Stimulated activated CD4-positive, alpha-beta T cell treated with anti-CD3 and anti-CD28 coated beads, Interleukin-15, amount 100 ng/mL, for 1 hour (primary cell): ENCODE measurements at places on chromosomes 1 and 21.

- no peak for DNase-seq
Measured at GRCh38 chr1:26533951-26534509, 4.5 kb downstream of the RPS6KA1 start.

GRCh38 chr21:27817074-27817473, 850.2 kb upstream of the ADAMTS5 start:
- DNase-seq, result no peak

GRCh38 chr1:240245629-240246020, 153.9 kb downstream of the FMN2 start:
- no peak for DNase-seq

- no peak for DNase-seq
Measured at GRCh38 chr1:52533713-52534112, 19.2 kb downstream of the TUT4 start.

DNA sequence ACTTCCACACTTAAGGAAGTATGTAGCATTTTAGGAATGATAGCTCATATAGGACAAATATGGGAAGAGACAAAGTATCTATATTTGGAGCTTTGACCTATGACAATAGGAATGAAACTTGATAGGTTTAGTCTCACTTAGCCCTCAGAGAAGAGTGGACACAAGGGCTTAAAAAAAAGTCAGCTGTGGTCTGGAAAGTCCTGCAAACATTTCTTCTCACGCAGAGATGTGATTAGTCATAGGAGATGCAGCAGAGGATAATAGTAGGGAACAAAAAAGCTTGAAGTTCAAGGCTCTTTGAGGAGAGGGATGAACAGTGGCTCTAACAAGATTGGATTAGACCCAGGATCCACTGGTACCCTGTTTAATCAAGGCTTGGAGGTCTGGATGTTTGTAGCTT, 14.8 kb upstream of the RNF220 start:
- DNase-seq, result no peak

DNA sequence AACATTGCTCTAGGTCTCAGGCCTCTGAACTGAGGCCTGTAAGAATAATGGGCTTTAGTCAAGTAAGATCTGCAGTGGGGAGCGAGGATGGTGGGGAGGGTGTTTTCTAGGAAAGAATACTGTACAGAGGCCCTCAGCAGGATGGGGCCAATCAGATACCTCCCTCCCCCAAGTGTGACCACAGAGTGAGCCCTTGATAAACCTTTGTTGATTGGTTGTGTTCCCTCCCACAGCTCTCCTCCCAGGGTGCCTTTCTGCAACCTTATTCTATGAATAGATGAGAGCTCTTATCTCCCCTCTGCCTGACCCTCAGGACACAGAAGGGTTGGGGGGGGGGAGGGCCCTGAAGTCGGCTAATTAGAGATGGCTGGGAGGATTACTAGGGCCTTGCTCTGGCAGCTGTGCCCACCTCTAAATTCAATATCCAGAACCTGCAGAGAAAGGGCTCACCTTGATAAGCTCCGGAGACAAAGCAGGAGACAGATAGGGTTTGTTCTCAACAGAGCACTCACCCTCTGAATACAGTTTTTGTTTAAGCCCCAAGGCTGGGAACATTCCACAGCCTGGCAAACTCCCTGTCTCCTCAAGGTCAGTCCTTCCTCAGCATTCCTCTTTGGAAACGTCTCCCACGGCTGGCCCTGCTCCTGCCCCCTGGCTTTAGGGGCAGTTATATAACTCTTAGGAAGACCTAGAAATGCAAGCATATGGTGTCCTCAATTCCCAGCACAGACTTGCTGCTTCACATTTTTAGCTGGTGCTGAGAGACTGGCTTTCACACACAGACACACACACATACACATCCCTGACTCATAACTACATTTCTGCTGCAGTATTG, 42.9 kb downstream of the ATP1A1 start:
- no peak for DNase-seq

DNA sequence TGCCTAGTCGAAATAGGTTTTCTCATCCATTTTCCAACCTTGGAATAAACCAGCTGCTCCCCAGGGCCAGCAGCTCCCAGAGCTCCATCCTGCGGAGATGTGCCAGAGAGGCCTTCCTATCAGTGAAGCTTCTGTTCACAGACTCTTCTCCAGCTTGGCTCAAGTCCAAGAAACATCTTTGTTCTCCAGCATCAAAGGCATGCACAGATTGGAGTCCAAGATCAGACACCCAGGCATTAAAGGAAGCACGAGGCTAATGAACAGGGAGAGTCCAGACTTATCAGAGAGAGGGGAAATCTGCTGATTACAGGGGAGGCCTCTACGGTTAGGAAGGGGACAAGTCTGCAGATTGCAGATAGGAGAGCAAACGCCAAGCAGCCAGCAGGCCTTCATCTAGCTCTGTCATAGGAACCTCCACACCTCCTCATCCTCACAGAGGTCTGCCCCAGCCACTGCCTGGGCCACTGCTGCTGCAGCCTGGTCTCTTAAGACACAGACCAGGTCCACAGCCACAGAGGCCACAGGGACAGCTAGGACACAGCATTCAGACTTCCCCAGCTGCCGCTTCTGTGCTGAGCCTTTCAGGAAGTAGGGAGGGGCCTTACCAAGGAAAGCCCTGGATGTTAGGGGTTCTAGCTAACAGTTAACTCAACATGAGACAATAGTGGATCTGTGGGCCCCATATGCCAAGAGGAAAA, 3.4 kb downstream of the PRR9 start:
- DNase-seq, result no peak

- no peak for DNase-seq
Measured at GRCh38 chr1:58038574-58038973, 508.0 kb downstream of the OMA1 start.

DNA sequence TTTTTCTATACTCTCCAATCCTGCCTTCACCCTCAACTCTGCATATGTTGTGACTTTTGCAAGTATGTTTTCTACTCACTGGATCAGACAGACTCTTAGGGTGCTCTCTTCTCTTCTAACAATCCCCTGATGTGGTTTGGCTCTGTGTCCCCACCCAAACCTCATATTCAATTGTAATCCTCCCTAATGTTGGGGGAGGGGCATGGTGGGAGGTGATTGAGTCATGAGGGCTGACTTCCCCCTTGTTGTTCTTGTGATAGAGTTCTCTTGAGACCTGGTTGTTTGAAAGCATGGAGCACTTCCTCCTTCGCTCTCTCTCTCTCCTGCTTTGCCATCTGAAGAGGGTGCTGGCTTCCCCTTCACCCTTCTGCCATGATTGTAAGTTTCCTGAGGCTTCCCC, 148.9 kb upstream of the IGSF21 start:
- no peak for DNase-seq

GRCh38 chr1:19818324-19818723, 3.2 kb upstream of the RNF186 start:
- DNase-seq, result no peak

GRCh38 chr1:200767321-200767720, 28.6 kb downstream of the CAMSAP2 start:
- DNase-seq, result no peak

GRCh38 chr1:60244906-60245305, 171.3 kb upstream of the C1orf87 start:
- no peak for DNase-seq

GRCh38 chr1:46569884-46570725, 18.7 kb upstream of the KNCN start:
- DNase-seq, result no peak

GRCh38 chr1:221832151-221832550, 90.3 kb upstream of the DUSP10 start:
- no peak for DNase-seq

- DNase-seq, result no peak
Measured at GRCh38 chr21:18614303-18614702, 210.7 kb upstream of the TMPRSS15 start.

- peak; percentile 70 for DNase-seq
Measured at GRCh38 chr1:19715334-19716203, 50.9 kb downstream of the HTR6 start.

DNA sequence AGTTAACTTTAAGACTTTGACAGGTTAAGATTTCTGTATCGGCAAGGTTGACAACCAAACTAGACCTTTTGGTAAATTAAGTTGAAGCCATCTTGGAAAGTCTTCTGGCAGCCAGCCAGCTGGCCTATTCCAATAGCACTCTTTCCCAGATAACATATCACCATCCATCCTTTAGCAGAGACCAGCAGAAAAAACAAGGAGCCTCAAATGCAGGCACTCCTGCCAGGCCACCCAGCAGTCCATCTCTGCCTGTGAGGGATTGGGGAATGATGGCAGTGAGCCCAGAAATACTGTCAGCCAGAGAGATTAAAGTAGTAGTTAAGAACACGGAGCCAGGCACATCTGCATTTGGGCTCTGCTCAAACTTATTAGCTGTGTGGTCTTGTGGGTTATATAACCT, 19.4 kb downstream of the ZBTB40 start:
- no peak for DNase-seq

DNA sequence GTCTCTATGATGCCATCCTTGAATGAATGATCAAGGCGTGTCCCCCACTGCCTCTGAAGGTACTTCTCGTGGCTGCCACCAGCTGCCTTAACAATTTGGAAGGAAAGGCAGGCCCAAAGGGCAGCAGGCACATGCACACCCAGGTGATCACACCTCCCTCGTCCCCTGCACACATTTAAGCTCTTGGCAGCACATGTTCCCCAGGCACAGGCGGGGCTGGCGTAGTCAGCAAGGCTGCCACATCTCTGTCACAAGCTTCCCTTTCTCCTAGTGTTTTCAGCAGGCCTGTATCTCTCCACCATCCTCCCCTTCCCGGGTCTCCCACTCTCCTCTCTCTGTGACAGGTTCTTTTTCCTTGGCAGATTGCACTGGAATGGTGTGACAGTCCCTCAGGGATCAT, 111.9 kb downstream of the CACNA1E start:
- no peak for DNase-seq

DNA sequence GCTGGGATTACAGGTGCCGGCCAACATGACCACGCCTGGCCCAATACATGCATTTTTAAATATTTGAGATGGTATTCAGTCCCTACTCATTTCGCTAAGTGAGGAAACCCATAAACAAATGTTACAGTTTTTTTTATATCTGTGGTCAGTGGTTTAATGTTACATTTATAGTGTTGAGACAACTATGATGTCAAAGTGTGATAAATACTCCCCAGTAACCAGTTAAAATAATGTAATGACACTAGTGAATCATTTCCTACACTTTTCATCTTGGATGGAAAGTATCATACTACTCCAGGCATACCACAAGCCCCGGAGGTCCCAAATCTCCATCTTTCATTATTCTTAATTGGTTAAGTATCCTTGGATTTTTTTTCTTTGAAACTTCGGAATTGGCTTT, 87.5 kb upstream of the KIF26B start:
- no peak for DNase-seq

GRCh38 chr1:110049801-110050601, 15.6 kb downstream of the STRIP1 start:
- DNase-seq, result no peak

- DNase-seq, result no peak
Measured at GRCh38 chr1:198185146-198185545, 28.3 kb downstream of the NEK7 start.

DNA sequence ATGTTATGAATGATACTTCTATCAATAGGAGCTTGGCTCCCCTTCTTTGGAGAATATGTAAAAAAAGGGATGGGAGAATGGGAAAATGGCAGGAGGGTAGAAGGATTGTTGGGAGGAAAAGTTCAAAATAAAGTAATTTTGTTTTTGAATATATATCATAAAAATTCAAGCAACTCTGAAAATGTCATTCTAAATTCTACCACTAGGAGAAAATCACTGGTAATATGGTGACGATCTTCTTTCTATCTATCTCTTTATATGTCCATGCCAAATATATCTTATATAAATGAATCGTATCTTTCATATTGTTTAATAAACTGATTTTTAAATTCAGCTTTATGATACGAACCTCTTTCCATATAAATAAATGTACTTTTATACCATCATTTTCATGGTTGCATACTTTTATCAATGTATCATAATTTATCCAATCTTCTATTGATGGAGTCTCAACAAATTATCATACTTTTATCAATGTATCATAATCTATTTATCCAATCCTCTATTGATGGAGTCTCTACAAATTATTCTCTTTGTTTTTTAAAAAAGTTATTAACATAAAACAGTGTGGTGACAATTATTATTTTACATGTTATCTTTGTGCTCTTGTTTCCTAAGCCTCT, 73.7 kb upstream of the MARK1 start:
- no peak for DNase-seq

GRCh38 chr1:110070282-110070669, 196 bp downstream of the ALX3 start:
- DNase-seq, result no peak

GRCh38 chr1:88877382-88877825, 14.0 kb downstream of the GTF2B start:
- DNase-seq, result no peak

DNA sequence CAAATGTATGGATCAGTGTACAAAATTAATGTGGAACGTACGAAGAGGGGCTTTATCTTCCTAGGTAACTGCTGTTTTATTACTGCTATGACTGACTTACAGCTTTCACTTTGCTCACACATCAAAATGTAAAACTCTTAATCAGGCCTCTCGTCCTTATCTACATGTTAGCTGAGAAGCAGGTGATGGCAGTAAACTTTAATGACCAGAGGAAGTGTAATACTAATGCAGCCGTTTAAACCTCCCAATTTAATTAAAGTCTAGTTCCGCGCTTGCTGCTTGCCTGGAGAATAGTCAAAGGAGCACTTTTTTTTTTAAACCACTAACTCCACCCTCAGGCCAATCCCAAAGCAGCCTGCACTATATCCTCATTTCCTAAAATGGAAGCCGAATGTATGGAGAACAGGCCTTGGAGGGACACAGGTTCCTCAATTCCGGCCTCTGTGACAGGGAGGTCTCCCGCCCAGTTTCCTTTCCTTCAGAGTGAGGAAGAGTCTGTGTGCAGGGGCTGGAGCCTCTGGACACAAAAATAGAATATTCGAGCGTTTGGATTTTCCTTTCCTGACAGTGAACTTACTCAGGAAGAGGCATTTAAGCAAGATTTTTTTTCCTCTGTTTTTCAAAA, 36.7 kb upstream of the RASAL2 start:
- DNase-seq, result no peak

DNA sequence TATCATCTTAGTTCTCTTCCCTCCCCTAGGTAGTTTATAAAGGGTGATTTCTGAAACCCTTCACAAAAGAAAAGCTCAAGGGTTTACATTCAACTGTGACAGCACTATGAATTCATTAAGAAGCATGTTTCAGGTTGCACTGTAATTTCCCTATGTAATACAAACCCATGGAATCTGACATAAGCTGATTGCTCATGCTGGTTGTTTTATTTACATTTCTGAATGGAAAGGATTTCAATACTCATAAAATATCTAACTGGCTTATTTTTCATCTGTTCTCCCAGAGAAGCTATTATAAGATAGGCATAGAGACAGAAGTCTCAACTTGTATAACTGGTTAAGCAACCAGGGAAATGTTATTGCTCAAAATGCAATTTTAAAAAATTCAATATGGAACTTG, 20.5 kb downstream of the WNT2B start:
- DNase-seq, result no peak

- DNase-seq, result no peak
Measured at GRCh38 chr21:39364949-39365348, 16.1 kb upstream of the HMGN1 start.

- no peak for DNase-seq
Measured at GRCh38 chr1:66237722-66238479, 296.1 kb upstream of the SGIP1 start.

GRCh38 chr1:41649396-41650027, 165.0 kb upstream of the EDN2 start:
- no peak for DNase-seq
